Left hindlimb (tissue), 1 donor: ENCODE measurements at places on chromosomes 11 and 22.

DNA sequence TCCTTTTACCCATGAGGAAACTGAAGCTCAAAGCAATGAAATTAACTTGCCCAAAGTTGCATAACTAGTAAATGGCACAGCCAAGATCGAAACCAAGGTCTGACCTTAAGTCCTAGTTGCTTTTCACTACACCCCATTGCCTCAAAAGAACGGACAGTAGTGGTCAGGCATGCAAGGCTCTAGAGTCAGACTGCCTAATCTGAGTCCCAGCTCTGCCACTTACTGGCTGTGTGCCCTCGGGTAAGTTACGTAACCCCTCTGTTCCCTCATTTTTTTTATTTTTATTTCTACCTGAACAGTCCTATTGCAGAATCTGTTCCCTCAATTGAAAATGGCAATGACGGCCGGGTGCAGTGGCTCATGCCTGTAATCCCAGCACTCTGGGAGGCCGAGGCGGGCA is 9.6 kb downstream of the CYB561A3 start:
- DNase-seq = no peak

- DNase-seq = no peak
Observed at GRCh38 chr11:33910296-33910957, 18.6 kb upstream of the LMO2 start.

DNA sequence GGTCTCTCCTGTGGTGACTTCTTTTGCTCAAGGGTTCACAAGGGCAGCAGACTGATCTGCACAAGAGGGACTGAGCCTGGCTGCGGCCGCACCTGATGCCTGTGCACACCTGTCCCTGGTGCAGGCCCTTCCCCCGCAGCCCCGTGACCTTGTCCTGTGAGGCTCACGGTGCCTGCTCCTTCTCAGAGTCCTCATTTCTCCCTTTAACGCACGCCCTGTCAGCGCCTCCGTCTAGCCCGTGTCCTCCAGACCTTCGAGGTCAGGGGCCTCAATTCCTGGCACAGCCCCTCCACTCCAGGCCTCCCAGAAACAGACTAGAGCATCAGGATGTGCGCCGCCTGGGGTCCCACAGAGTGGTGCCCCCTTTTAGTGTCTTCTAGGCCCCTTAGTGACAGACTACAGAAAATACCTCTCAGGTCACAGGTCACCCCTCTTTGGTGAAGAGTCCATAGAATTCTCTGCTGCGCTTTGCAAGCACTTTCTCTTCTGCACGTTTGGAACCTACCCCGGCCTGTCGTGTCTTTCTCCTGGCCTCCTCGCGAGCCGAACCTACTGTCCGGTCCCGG is 1.0 kb upstream of the DRD4 start:
- DNase-seq = no peak

GRCh38 chr22:38074181-38075104 is 9.5 kb downstream of the SLC16A8 start:
- DNase-seq = peak; percentile 62

- no peak for DNase-seq
Observed at GRCh38 chr11:58640386-58641023, 18.0 kb downstream of the CNTF start.

DNA sequence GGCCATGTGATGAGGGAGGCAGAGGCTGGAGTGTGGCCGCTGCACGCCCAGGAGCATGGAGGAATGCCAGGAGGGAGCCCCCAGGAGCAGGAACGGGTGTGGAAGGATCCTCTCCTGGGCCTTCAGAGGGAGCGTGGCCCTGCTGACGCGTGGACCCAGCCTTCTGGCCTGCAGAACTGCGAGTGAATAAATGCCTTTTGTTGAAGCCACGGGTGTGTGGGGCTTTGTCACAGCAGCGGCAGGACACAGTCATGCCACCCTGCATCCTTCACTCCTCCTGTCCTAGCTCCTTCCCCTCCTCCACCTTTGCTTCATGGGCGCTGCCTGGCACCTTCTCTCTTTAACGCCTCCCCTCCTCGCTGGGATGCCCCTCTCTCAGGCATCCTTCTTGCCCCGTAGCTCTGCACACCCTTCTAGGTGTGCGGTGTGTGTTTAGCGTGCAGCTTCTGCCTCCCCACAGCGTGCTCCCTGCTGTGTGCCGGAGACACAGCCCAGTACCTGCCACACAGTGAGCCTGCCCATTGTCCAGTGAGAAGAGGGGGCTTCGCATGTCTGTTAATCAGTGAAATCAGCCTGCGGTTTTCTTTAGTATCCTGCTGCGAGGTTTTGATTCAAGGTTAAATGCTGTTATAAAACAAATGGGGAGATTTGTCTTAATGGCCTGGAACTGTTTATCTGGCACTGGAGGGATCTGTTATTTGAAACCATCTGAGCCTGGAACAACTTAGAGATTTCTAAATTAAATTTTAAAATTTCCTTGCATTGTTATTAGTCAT is 459.6 kb downstream of the TBC1D22A start:
- DNase-seq = no peak

DNA sequence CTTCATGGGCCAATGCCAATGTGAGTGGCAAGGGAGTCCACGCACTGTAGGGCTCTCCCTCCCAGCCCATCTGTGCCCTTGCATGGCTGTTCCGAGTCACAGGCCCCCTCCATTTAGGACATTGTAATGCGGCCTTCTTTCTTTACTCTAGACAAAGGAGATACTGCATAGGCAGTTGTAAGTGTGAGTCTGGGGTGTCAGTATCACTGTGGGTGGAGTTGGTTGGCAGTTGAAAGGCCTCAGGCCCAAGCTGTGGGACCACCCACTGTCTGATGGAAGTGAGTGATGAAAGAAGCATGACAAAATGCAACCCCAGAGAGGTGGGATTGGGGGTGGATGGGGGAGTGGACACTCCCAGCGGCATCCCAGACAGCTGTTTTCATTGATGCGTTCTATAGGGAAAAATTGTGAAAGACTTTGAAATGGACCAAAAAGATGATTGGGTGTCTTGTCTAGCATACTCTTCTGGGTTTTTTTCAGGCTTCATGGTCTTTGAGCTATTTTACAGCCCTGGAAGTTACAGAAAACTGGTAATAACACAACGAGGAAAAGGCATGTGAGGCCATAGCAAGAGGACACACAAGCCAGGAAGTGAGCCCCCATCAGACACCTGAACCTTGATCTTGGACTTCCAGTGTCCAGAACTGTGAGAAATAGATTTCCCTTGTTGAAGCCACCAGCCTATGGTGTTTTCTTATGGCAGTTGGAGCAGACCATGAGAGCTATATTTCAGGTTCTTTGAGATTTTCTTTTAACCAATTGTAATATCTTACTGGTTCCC is 114.6 kb downstream of the NECTIN1 start:
- DNase-seq = no peak

DNA sequence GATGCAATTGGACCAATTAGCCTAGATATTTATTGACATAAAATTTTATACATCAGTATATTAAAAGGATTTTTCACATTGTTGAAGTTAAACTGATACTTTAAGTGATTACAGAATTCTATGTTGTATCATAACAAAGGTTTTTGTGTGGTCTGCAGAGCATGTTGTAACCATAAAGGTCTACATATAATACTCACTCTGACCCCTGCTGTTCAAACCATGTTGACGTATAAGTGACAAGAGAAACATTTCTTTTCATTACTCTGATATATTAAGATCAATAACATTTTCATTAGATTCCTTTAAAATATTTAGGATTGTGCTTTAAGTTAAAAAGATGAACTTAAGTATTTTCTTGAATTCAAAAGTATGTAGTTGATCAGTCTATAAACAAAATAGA is 63.9 kb downstream of the GAS2 start:
- no peak for DNase-seq

GRCh38 chr22:33831207-33831606 is 89.1 kb downstream of the LARGE1 start:
- DNase-seq = no peak

GRCh38 chr11:30423886-30424285 is 101.0 kb downstream of the ARL14EP start:
- DNase-seq = no peak

- DNase-seq = no peak
Observed at GRCh38 chr11:35190804-35191348, 51.9 kb downstream of the CD44 start.

- DNase-seq = no peak
Observed at GRCh38 chr11:122242731-122243130, 126.7 kb upstream of the BLID start.

- no peak for DNase-seq
Observed at GRCh38 chr22:35045451-35045850, 20.5 kb upstream of the ISX start.

DNA sequence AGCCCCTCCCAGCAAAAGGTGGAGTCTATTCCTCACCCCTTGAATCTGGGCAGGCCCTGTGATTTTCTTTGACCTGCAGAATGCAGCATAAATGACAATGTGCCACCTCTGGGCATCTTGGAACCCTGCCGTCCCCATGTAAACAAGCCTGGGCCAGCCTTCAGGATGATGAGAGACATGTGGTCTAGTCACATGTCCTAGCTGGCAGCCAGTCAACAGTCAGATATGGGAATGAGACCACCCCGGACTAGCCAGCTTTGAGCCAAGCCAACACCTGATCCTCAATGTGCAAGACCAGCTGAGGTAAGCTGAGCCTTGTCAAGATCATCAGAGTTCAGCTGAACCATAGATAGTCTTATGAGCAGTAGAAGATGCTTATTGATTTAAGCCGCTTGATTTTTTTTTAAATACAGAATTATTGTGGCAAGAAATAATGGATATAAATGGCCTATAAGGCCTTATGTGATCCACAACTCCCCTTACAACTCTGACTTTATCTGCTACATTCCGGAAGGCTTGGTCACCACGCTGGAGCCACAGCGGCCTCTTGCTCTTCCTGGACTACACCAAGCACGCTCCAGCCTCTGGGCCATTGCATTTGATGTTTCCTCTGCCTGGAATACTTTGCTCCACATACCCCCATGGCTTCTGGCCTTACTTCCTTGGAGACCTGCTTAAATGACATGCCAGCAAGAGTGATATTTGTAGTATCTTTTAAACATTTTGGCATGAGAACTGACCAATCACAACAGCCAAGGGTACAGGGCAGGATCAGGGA is 225.9 kb upstream of the SESN3 start:
- DNase-seq = no peak

DNA sequence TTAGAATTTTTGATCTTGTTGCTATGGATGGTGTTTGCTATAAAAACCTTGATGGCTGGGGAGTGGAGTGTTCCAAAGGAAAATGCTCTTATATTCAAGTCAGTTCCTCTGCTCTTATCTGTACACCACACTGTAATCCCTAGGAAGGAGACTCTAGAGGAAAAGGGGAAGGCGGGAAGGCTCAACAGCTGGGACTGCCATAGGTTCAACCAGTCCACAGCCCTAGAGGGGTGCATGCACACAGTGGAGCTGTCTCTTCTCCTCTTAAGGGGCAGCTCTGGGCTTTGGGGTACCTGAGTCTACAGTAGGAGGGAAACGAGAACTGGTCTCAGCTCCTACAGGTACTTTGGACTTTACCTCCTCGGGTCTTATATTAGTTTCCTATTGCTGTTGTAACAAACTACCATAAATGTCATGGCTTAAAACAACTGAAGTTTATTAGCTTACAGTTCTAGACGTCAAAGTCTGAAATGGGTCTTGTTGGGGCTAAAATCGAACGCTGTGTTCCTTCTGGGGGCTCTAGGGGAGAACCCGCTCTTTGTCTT is 77.2 kb upstream of the ZBED5 start:
- DNase-seq = no peak

- DNase-seq = peak; percentile 72
Observed at GRCh38 chr11:19988598-19988997, 171.7 kb downstream of the DBX1 start.

DNA sequence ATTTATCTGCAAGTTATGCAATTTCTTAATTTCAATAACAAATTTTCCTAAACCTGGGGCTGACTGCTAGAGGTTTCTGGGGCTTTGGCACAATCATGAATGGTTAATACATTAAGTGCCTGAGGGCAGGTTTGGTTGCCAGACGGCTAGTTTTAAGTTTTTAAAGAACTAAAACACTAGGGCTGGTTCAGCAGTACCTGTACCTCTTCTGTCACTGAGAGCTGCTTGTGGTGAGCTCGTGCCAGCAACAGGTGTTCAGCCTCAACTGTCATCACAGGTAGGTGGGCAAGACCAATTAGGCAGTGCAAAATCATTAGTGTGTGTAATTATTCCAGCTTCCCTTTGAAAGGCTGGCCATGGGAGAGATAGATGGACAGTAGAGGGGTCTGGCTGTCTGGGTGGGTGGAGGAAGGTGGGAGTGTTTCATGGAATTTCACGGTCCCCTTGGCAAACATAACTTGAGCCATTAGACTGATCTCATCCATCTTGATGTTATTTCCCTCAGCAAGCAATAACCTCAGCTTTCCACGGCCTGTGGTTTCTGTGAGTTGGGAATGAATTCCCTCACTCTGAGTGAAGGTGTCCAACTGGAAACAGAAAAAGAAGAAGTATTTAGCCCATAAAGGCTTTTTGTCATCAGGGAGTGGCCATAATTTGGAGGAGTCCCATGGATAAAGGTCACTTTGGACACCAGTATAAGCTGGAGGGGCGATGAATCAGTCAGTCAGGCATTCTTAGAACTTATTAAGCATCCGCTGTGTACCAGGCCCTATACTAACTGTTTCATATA is 114.8 kb downstream of the SNX19 start:
- no peak for DNase-seq

DNA sequence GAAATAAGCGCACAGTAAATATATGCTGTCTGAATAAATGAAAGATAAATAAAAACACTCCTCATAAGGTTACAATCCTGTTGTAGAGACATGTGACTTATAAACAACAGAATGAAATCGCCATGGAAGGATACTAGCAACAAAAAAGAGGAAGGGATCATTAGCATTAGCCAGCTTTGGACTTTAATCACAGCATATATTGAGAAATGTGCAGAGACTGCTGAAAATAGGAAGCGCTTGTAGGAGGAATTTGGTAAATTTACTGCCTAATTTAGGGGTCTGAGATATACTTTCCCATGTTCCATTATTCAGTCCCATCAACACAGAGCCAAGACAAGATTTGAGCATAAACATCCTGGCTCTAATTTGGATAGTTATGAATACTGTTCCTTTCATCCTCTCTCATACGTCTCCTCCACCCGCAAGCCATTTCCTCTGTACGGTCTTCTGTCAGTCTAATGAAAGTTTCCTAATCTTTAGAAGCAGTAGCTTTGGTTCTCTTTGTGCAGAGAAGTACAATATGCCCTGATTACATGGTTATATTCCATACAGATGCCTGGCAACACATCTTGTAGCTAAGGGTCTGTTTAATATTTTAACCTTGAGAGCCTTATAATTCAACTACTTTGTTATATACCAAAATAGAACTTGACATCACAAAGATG is 37.1 kb upstream of the AKIP1 start:
- DNase-seq = no peak
